Stimulated activated CD8-positive, alpha-beta memory T cell treated with anti-CD3 and anti-CD28 coated beads, Interleukin-4, amount 100 ng/mL, for 4 hours (primary cell): ENCODE measurements at places on chromosomes 5 and 9.

- DNase-seq = no peak
Observed at GRCh38 chr5:15483351-15484097, 16.5 kb upstream of the FBXL7 start.

GRCh38 chr9:89473762-89474469, 24.0 kb downstream of the SEMA4D start:
- DNase-seq = no peak

- no peak for DNase-seq
Observed at GRCh38 chr5:7518947-7519560, 123.1 kb downstream of the ADCY2 start.

- no peak for DNase-seq
Observed at GRCh38 chr5:422323-423232, 20.4 kb upstream of the EXOC3 start.

GRCh38 chr5:15021266-15022046, 149.9 kb upstream of the ANKH start:
- no peak for DNase-seq

GRCh38 chr9:25570802-25571201, 107.4 kb downstream of the TUSC1 start:
- DNase-seq = no peak

DNA sequence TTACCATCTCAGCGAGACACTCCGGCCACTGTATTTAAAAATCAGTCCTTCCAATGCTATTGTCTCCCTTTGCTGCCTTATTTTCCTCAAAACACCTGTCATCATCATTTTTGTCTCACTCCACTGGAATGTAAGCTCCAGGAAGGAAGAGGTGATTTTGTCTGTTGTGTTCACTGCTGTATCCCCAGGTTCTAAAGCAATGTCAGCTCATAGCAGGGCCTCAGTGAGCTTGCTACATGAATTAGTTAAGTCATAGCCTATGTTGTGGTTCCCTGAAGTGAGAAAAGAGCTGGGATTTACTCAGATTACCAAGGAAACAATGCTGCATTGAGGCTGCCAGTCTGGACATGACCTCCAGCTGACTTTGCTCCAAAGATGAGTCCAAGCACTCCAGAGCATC, 137.6 kb upstream of the RASEF start:
- no peak for DNase-seq

GRCh38 chr5:72366324-72366976, 46.3 kb downstream of the PTCD2 start:
- no peak for DNase-seq

DNA sequence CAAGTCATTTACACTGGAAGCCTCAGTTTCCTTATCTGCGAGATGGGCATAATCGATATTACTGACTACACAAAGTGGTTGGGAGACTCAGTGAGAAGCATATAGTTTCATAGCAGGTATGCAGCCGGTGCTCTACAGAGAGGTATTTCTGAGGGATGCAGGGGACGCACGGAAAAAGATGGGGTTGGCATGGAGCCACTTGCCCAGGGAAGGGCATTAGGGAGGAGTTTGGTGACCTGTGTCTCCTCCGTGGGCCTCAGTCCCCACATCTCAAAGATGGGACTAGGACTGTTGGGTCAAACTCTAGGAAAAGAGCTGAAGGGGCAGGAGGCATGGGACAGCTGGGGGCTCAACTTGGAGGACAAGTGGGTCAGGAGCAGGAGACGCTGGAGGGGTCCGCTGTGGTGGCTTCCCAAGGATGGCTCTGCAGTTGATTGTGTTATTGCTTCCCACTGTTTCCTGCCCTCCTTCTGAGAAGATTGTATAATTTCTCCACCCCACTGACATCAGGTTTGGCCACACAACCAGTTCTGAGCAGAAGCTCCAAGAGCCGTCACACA, 158.6 kb upstream of the ALDH1B1 start:
- DNase-seq = no peak

DNA sequence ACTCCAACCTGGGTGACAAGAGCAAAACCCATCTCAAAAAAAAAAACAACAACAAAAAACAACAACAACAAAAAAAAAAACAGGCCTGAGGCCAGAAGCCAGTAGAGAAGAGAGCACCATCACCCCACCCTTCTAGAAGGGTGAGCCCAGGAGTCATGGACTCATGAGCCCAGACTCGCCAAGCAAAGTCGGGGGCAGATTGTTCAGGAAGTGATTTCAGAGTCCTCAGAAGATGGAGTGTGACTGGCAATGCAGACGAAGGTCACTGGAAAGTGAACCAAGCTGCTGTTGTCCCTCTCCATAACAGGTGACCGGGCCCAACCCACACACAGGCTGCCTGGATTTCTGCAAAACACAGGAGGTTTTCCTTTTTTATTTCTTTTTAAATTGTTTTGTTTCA, 9.0 kb upstream of the WDR38 start:
- no peak for DNase-seq
